HCT116 (cell line): ENCODE measurements at places on chromosomes 2 and 18.

GRCh38 chr2:183078163-183078463 lies 434 bp upstream of the DUSP19 start:
- DNase-seq, result no peak

GRCh38 chr18:28478531-28478930 lies 301.6 kb upstream of the CDH2 start:
- DNase-seq, result no peak

GRCh38 chr2:144759746-144760145 lies 239.8 kb upstream of the ZEB2 start:
- no peak for DNase-seq

GRCh38 chr18:7479756-7480155 lies 87.4 kb upstream of the PTPRM start:
- no peak for DNase-seq

DNA sequence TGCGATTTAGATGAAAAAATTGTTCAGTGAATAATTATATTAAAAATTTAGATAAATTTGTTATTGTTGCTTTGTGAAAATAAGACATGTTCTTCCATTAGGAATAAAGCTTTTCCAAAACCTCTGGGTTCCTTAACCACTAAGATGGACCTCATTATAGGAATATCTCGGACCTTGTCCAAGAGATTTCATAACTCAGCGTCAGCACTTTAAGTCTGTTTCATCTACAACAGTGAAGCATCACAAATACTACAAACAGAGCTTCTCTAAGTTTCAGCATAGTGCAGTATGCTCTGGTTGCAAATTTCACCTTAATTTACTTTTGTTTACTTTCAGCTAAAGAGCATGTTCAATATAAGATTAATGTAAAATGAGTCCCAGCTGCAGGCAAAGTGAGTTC lies 150.3 kb downstream of the UBE2E3 start:
- DNase-seq, result no peak

GRCh38 chr18:73975266-73975665 lies 172.4 kb downstream of the FBXO15 start:
- DNase-seq, result no peak

DNA sequence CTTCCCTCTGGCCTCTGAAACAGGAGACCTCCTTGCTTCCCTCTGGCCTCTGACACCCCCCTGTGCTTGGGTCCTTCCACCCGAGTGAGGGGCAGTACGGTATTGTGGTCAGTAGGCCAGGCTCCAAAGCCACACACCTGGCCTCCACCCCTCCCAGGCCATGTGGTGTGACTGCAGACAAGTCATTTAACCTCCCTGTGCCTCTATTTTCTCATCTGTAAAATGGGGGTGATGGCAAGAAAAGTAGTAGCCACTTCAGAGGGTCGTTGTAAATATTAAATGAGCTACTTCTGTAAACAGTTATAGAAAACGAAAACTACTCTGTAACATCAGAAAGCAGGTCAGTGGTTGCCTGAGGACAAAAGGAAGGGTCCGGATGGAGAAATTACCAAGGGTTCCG lies 74.2 kb downstream of the SMAD7 start:
- no peak for DNase-seq

GRCh38 chr18:48669180-48669675 lies 130.4 kb downstream of the CTIF start:
- DNase-seq, result no peak

DNA sequence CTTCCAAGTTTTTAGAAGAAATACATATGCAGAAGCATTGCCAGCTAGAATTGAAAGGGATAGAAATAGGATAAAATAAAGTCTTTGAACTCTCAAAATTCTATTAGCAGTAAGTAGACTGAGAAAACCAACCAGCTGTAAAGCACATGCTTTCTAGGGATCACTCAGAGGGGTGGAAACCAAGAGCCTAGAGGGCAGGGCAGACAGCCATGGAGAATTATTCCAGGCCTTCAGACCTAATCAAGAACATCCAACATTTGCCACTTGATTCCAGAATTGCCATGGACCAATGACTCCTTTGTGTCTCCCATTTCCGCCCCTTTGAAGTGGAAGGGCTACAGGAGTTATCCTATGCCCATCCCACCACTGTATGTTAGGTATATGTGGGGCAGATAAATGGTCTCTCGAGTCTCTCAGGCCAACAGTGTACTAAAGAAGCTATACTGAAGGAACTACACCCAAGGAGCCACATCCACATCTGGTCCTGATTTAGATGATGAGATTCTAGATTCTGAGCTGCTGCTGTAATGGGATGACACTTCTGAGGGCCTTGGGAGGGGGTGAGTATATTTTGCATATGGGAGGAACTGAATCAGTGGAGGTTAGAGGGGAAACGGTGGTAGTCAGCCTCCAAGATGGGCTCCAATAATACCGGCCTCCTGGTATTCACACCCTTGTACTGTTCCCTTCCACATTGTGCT lies 4.0 kb downstream of the FARSB start:
- DNase-seq, result no peak

- DNase-seq, result no peak
Measured at GRCh38 chr2:177818412-177818811, 254.2 kb downstream of the PDE11A start.

DNA sequence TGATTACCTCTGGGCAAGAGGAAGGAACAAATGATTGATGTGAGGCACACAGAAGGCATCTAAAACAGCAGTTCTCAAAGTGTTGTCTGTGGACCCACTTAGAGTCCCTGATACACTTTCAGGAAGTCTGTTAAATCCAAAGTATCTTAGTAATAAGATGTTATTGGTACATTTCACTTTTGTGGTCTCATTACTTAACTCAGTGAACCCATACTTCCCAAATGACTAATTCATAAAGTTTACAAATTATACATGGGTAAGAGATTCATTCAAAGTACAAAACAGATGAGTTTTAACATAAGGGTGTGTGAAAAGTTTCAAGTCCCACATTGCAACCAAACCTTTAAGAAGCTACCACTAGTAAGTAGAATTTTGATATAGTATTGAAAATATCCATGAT lies 440.5 kb downstream of the NUP35 start:
- DNase-seq, result no peak

DNA sequence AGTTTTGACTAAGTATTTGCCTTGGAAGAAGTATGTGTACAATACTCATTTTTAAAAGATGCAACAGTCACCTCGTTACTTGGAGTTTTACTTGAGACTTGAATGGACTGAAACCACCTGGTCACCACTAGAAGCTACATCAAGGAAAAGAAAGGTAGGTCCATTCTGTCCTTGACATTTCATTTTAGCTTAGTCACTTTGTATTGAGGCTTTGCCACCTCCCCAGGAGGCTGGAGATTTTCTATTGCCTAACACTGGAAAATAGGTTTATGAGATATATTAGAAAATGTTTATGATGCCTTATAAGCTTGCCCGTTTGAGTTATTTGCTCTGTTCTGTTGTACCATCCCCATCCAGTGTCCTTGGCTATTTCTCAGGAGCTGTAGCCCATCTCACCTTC lies 107.9 kb upstream of the ETAA1 start:
- no peak for DNase-seq

DNA sequence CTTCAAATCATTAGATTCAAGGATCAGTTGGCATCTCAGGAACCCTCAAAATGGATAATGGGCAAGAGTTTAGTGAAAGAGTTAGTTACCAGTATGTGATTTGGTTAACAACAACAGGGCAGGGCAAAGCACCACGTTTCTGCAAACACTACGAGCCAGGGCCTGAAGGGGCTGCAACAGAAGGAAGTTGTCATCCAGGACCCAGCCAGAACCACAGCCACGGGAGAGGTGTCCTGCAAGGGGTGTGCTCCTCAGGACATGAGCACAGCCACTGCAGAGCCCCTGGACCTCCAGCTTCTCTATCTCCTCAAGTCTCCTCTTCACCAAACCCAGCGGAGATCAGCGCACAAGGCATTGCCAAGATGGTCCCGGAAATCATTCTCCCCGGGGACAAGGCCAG lies 173.3 kb upstream of the PIEZO2 start:
- no peak for DNase-seq

GRCh38 chr2:210072493-210072892 lies 70.1 kb downstream of the RPE start:
- DNase-seq, result no peak

DNA sequence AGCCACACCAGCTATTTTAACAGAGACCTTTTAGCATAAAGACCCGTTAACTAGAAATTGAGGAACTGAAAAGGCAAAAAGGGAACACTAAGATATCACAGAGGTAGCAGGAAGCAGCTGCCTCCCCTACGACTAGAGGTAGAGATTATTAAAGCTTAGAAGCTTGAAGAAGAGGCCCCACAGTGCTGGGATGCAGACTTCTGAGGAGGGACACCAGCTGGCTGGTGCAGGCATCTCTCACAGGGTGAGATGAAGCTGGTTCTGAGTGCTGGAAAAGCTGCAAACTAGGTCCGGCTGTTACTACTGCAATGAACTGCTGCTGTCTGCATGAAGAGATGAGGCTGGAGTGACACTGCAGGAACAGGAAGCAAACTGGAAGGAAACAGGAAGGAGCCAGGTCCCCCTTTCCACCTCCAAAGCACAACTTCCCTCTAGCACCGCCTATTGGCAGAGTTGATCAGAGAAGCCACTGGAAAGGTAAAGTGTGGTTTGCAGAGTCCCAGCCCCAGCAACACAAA lies 61.2 kb upstream of the MRPS9 start:
- peak; percentile 40 for DNase-seq

DNA sequence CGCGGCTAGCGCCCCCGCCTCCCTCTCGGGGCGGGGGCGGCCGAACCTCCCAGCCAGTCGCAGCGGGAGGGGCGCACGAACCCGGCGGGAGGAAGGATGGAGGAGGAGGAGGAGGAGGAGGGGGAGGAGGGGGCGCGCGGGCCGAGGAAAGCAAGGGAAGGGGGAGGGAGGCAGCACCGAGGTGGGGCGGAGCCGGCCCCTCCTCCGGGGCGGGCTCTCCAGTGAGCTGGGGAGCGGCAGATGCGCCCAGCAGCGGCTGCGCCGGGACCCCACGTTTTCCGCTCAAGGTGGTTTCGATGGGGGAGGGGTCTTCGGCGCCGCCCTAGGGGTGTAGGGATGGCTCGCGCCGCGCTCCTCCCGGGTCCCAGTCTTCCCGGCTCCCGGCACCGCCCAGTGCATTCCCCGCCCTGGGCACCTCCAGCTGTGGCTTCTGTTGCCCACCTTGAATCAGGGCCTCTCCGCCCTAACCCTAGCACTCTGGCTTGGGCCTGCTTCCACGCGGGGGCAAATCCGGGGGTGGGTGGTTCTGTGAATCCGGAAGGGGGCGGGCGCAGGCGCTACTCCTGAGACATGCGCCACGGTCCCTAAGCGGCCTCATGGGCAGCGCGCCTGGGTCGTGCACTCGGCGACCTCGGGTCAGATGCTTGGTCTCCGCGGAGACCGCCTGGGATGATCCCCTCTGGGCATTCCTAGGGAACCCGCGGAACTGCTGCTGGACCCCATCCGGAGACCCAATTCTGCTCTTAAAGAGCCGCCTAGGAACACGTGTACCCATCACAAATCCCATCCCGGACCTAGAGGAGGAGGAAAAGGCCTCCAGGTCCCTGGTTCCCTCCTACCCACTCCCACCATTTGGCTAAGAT lies at the start of gene FBXO41:
TSS of gene FBXO41 (minus strand) at position 183 of the 863 bp plus-strand sequence. CDS start 14,848 bp downstream, outside the sequence.
- DNase-seq, result no peak

GRCh38 chr18:41870191-41870590 lies 84.8 kb upstream of the PIK3C3 start:
- no peak for DNase-seq

DNA sequence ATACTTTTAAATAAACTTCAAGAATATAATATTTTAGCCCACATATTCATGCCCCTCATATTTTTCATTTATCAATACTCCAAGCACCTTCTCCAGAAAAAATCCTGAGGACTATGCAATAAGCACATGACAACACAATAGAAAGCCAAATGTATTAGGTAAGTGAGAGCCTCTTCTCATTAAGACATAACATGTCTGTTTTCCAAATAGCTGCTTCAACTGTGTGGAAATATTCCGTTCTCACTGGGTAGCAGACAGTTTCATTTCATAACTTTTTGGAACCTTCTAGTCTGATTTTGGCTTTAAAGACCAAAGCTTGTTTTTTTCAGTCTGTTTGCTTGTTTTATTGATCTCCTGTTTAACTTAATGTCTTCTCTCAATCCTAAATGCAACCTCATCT lies 137.8 kb downstream of the PIK3C3 start:
- DNase-seq, result no peak

- DNase-seq, result no peak
Measured at GRCh38 chr18:70705831-70706416, 417.1 kb downstream of the SOCS6 start.

GRCh38 chr18:78721238-78721875 lies 258.3 kb upstream of the SALL3 start:
- DNase-seq, result no peak

- DNase-seq, result no peak
Measured at GRCh38 chr2:60479226-60480088, 74.0 kb downstream of the BCL11A start.
